ENCODE measurements at places on chromosomes 3 and 15.
A peak's percentile ranks its signal among the peaks of the same experiment; 100 is the strongest.

DNA sequence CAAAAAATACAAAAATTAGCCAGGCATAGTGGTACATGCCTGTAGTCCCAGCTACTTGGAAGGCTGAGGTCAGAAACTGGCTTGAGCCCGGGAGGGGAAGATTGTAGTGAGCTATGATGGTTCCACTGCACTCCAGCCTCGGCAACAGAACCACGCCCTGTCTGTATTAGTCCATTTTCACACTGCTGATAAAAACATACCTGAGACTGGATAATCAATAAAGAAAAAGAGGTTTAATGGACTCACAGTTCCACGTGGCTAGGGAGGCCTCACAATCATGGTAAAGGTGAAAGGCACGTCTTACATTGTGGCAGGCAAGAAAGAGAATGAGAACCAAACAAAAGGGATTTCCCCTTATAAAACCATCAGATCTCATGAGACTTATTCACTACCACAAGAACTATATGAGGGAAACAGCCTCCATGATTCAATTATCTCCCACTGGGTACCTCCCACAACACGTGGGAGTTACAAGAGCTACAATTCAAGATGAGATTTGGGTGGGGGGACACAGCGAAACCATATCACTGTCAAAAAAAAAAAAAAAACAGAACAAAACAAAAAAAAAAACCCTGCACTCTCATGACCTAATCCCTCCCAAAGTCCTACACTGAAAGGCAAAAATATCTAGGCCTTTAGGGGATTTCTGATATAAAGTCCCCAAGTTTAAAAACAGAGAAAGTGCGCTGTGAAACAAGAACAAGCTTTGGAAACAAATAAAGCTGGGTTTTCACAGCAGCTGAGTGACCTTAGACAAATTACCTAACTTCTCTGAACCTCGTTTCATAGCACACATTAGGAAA is 224.7 kb downstream of the IGSF11 start:
- no peak for DNase-seq

DNA sequence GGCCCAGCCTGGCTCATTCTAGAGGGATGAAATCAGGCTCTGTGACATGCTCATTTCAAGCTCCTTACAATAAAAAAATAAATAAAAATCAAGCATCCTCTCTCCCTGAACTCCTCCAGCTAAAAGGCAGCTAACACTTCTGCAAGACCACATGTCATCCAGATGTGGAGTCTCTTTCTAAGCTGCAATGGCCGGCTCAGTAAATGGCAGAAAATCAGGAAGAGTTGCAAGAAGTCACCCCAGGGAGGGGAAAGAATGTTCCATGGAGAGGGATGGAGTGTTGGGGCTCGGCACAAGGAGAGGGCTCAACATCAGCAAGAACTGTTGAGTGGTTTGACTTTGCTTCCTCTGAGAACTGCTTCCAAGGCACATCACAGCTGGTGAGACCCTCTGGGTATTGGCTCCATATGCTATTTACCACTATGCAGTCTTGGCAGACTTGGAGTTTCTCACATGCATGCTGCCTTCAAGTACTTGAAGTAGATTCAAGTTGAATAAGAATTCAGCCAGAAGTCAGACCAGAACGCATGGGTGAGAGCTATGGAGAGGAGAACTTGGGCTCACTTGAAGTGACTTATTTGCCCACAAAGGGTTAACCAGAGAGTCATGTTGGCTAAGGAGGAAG is 689.0 kb downstream of the NTRK3 start:
- DNase-seq = no peak

GRCh38 chr3:120416868-120417267 is 33.9 kb downstream of the FSTL1 start:
- DNase-seq = no peak

- no peak for DNase-seq
Measured at GRCh38 chr15:48547286-48547685, 98.2 kb downstream of the FBN1 start.

DNA sequence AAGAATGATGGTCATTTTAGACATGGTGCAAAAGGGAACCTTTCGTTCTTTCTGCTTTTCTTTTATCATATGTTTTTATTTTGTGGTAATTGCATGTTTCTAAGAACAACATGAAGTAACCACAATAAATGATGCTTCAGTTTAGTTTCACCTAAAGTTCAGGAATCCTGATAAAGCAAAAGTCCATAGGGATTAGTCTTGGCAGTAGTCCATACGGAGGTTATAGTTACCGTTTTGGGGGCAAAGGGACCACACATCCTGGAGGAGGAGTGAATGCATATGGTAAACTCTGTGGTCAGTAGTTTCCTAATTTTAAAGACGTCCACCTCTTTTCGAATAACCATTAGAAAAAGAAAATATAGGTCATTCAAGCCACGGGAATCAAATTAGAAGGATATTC is 141.5 kb downstream of the MCTP2 start:
- no peak for DNase-seq

GRCh38 chr3:21330293-21330692 is 420.7 kb downstream of the ZNF385D start:
- no peak for DNase-seq

GRCh38 chr3:2099028-2099671 is 484 bp downstream of the CNTN4 start:
- DNase-seq = no peak

- DNase-seq = no peak
Measured at GRCh38 chr3:39980058-39980457, 170.6 kb downstream of the MYRIP start.

GRCh38 chr3:43163895-43164493 is 58.1 kb upstream of the POMGNT2 start:
- DNase-seq = no peak

DNA sequence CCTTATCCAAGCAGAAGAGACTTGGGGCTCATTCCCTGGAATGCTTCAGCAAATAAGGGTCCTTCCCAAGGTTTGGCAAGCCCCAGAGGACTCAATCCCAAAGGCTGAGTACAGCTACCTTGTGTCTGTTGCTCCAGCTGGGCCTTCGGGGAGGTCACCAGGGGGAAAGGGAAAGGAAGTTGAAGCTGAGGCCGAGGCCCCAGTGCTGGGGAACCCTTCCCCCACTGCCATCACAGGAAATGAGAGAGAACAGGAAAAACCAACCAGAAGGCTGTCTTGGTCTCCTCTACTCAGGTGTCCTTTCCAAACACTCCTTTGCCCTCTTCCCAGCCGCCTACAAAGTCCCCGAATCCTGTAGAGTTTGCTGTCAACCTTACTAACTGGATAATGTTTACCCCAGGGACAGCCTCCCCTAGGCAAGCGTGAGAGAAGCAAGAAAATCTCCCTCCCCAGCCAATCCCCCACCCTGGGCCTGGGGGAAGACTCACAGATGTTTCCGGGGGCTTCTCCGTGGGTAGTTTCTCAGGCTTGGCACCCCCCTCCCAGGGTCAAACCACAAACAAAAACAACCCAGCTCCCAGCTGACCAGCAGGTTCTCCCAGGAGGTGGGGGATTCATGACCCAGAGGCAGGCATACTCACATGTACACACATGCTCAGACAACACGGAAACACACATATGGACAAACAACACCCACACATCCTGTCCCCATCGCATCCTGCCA is 5.5 kb downstream of the CSRNP1 start:
- no peak for DNase-seq

DNA sequence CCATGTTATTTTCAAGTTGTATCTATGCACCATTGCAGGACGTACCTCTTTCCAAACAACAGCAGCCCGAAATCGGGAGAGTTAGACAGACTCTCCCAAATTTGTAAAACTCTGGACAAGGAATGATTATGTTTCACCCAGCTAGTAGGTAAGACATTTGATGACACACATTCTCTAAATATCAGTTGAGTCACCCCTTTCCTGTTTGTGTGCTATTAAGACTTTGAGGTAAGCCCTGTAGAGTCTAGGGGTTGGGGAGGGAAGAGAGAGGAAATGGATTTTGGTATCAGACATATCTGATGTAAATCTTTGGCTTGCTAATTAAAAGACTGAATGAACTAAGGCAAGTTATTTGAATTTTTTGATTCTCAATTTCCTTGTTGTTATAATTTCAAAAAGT is 999.0 kb downstream of the TUSC7 start:
- DNase-seq = no peak

DNA sequence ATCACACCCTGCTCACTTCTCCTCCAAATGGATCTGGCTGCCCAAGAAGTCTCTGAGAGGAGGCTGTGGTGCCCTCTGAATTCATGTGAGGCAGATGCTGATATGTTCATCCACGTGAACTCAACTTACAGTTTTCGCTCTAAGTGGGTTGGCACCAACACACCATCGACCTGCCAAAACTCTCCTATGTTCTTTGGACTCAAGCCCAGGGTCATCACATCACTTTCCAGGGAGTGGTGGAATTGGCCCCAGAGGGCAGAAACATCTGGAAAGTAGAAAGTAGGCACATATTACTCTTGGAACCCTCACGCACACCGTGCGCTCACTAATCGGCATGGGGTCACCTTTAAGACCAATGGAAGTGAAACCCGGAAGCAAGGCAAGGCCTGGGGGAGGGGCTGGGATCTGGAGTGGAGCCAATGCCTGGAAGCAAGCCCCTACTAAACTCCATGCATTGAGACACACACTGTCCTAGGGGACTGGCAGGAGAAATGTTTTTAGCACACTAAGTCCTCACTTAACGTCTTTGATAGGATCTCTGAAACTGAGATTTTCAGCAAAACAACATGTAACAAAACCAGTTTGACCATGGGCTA is 41.4 kb downstream of the SSUH2 start:
- DNase-seq = no peak

GRCh38 chr3:72485641-72486040 is 362.6 kb downstream of the SHQ1 start:
- DNase-seq = no peak

- DNase-seq = peak; percentile 59
Measured at GRCh38 chr3:127406309-127407025, 118.6 kb upstream of the PRR20G start.

DNA sequence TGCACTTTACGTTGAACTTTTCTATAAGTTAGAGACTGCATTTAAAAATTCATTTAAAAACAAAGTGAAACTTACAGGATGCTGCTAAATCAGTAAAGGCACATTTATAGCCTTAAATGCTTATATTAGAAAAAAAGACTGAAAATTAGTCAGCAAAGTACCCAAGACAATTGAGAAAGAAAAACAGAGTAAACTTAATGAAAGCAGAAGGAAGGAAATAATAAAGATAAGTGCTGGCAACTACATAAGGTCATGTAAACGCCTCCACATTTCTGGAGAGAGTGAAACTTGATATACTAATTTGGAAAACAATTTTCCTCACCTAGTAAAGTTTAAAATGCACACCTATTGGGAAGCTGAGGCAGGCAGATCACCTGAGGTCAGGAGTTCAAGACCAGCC is 58.2 kb upstream of the ACAN start:
- DNase-seq = no peak

- DNase-seq = no peak
Measured at GRCh38 chr3:23481616-23482278, 278.6 kb downstream of the UBE2E2 start.

GRCh38 chr3:54279005-54279583 is 156.7 kb downstream of the CACNA2D3 start:
- no peak for DNase-seq

- no peak for DNase-seq
Measured at GRCh38 chr3:111864821-111865656, 6.0 kb downstream of the PHLDB2 start.

DNA sequence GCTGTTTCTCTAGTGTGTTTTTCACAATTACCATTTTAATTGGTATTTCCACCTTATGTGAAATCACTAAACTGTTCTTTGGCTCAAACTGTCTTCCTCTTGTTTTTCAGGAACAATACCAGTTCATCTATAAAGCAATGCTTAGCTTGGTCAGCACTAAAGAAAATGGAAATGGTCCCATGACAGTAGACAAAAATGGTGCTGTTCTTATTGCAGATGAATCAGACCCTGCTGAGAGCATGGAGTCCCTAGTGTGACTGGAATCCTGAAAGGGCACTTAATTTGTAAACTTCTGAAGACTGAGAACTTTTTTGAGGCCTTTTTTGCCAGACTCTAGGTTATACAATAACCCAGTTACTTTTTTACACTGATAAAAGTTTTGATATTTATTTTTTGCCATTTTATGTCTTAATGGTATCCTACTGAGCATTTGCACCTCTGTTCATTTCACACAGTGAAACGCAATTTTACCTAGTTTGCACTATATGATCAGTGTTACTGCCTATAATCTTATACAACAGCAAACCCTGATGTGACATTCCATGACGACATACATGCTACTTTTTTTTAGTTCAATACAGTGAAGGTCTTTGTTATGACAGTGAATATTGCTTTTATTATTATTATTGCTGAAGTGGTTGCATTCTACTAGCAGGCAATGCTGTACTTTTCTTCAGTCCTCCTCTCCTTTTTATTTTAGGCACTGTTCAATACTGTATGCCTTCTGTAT is 80.1 kb downstream of the FEZF2 start:
- no peak for DNase-seq

GRCh38 chr3:133113526-133113925 is 75.3 kb downstream of the TMEM108 start:
- no peak for DNase-seq

- DNase-seq = no peak
Measured at GRCh38 chr3:107555359-107555758, 32.6 kb downstream of the BBX start.

- DNase-seq = no peak
Measured at GRCh38 chr3:71602256-71602655, 18.7 kb upstream of the FOXP1 start.

- no peak for DNase-seq
Measured at GRCh38 chr15:68012911-68013310, 41.2 kb upstream of the PIAS1 start.

DNA sequence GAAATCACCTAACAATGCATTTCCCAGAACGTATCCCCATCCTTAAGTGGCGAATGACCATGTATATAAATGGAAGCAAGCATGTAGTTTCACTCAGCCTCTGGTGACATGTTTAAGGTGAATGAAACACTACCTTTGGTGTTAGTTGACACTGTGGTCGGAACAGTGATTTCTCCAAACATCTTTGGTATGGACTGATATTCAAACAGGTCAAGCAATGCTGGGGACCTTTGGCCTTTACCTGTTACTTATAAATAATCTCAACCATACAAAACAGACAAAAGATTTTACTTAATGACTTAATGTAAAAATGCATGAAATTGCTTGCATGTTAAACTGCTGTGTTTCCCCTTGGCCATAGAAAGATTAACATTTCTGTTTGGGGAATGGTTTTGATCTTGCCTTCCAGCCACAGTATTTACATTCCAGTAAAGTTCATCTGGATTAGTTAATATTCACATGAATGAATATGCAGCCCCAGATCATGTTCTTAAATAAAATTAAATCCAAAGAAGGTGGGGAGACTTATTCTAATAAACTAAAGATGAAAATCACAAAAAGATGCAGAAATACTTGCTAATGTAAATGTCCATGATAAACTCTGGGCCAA is 74.4 kb upstream of the HES1 start:
- DNase-seq = no peak

GRCh38 chr3:33597257-33597689 is 120.8 kb downstream of the CLASP2 start:
- no peak for DNase-seq

GRCh38 chr3:164476631-164477030 is 601.7 kb downstream of the SI start:
- DNase-seq = no peak

- no peak for DNase-seq
Measured at GRCh38 chr3:121976727-121977126, 45.3 kb downstream of the ILDR1 start.

GRCh38 chr3:133301194-133301593 is 98.7 kb upstream of the BFSP2 start:
- DNase-seq = no peak
